Fibroblast of skin of right quadriceps (primary cell): ENCODE measurements at places on chromosomes 3 and 15.
A peak's percentile ranks its signal among the peaks of the same experiment; 100 is the strongest.

GRCh38 chr3:35144011-35144410, 495.3 kb upstream of the ARPP21 start:
- no peak for DNase-seq

- DNase-seq = peak; percentile 34
Measured at GRCh38 chr3:13077431-13078162, 4.4 kb upstream of the IQSEC1 start.

GRCh38 chr3:105365391-105366325, 1.1 kb upstream of the ALCAM start:
- DNase-seq = peak; percentile 73

GRCh38 chr3:46667061-46667621, 26.3 kb downstream of the ALS2CL start:
- DNase-seq = no peak

- DNase-seq = peak; percentile 88
Measured at GRCh38 chr3:27503526-27503925, 19.3 kb upstream of the SLC4A7 start.

- no peak for DNase-seq
Measured at GRCh38 chr15:48719668-48720067, 74.2 kb upstream of the FBN1 start.

- peak; percentile 63 for DNase-seq
Measured at GRCh38 chr3:141336672-141337522, 31.4 kb upstream of the ZBTB38 start.

DNA sequence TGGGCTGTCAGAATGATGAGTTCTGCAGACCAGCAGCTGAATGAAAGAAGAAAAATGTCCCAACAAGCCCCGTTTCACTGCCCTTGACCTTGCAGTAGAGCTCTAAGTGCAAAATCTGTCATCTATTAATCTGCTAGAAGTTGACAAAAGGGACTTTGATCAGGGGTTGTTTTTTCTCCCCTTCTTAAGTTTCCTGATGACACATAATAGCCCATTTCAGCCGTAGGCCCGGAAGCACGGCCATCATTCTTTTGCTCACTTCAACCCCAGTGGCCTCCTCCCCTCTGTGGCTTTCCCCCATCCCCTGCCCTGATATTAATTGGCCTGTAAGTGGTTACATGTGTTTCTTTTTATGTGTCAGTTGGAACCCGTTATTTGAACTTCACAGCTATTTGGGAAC, 298.9 kb downstream of the RPLP1 start:
- DNase-seq = peak; percentile 37

- DNase-seq = peak; percentile 35
Measured at GRCh38 chr3:81581966-81582599, 179.4 kb downstream of the GBE1 start.

DNA sequence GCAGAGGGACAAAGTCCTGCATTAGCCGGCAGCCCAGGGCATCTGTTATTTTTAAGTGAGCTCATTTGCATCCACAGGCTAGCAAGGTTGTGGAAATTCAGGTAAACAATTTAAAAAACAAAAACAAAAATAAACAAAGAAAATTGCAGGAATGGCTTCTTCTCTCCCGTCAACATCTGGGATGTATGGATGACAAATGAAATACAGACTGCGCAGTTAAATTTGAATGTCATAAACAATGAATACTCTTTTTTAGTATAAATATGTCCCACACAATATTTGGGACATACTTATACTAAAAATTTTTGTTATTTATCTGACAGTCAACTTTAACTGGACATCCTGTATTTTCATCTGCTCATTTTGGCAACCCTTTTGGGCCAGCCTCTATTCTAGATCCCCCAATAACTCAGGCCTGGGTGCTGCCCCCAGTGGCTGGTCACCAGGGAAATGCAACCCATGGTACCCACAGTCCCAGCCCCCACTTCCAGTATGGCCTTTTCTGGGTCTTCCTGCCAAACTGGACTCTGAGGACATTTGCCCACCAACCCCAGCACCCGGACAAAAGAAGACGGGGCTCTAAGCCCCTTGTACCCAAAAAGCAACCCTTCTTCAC, 12.7 kb downstream of the GRM2 start:
- no peak for DNase-seq

- DNase-seq = no peak
Measured at GRCh38 chr15:57550640-57551039, 41.1 kb upstream of the MYZAP start.

DNA sequence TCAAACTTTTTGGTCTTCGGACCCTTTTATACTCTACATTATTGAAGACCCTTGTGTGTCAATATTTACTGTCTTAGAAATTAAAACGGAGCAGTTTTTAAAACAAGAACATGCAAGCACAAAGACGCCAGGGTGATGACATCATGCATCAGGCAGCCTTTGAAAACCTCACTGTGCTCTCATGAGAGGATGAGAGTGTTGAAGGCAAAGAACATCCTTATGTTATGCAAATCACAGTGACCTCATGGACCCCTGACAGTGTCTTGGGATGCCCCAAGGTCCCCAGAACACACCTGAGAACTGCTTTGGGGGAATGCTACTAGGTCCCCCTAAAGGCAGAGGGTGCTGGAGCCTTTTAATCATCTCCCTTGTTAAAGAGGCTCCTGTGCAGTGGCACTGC, 51.6 kb downstream of the CHDH start:
- DNase-seq = peak; percentile 50

DNA sequence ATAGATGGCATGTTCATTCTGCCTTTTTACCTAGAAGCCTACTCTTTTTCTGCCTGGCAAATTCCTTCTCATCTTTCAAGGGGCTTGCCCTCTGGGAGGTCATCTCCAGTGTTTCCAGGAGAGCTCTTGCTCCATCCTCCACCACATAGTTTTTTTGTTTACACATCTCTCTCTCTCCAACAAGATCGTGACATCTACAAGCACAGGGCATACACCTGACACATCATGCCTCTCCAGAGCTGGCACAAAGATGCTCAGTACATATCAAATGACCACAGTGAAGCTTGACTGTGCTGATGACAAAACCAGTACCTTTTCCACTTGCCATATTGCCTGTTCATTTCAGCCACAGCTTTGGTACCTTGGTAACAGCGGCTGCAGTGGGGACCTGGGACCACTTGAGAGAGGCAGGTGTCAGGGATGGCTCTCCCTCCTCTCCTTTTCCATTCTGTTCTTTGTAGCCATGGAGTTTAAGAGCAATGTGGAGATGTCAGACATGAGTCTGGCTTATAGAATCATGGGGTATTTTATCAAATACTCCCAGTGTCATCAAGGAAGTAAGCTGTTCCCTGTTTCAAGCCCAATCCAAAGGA, 15.4 kb downstream of the ALPK3 start:
- no peak for DNase-seq

DNA sequence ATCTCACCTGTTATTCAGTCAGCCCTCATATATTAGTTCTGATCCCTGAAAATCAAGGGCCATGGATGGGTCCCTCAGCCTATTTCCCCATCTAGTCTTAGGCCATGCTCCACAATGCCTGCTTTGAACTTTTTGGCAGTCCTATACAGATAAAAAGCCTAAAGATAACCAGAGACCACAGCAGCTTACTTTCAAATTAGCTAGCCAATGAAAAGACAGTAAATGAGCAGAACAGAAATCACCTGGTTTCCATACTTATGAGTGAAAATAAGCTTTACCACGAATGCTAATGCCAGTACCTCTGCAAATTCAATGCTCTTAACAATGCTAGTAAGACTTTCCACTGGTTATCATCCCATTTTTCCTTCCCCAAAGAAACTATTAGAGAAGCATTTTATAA, 141.6 kb upstream of the SPRED1 start:
- no peak for DNase-seq

DNA sequence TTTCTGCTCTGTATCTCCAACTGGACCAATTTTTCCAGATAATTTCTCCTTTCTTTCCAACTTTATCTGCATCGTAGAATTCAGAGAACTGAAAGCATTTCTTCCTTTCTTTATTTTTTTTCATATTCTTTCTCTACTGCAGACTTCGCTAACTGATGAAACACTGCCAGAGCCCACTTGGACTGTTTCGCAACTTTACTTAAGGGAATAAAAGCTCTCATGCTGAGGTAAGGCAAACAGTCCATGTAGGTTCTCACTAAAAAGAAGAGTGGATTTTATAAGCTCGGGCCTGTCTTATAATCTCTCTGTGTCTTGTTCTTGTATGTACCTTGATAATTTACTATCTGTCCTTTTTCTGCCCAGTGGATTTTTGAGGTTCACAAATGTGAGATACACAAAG, 163.5 kb downstream of the CNTN4 start:
- DNase-seq = no peak

- no peak for DNase-seq
Measured at GRCh38 chr15:60626051-60626450, 147.1 kb upstream of the ICE2 start.

- DNase-seq = peak; percentile 47
Measured at GRCh38 chr15:58546066-58546591, 114.3 kb downstream of the LIPC start.

DNA sequence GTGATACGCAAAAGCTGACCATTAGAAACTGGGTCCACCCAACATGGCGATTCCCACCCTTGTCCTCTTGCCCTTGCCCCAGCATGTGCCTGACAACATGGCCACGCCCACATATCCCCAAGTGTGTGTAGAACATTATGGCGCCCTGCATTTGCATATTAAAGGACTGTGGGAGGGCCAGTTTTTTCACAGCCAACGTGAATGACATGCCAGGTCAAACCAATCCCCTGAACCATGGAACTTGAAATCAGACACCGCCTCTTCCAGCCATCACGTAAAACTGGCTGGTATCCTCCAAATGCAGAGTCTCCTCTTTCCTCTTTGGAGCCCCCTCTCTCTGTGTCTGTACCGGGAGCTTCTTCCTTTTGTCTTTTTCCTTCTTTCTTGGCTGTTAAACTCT, 156.7 kb upstream of the EPHA6 start:
- DNase-seq = no peak

- DNase-seq = no peak
Measured at GRCh38 chr3:25355034-25355885, 72.8 kb upstream of the RARB start.

GRCh38 chr15:62957130-62957529, 85.4 kb upstream of the TPM1 start:
- DNase-seq = no peak

- peak; percentile 73 for DNase-seq
Measured at GRCh38 chr3:62665627-62666437, 209.4 kb downstream of the CADPS start.

GRCh38 chr3:16266714-16267113, 1.7 kb downstream of the OXNAD1 start:
- DNase-seq = no peak

GRCh38 chr3:197041875-197042488, 12.4 kb upstream of the MELTF start:
- no peak for DNase-seq

DNA sequence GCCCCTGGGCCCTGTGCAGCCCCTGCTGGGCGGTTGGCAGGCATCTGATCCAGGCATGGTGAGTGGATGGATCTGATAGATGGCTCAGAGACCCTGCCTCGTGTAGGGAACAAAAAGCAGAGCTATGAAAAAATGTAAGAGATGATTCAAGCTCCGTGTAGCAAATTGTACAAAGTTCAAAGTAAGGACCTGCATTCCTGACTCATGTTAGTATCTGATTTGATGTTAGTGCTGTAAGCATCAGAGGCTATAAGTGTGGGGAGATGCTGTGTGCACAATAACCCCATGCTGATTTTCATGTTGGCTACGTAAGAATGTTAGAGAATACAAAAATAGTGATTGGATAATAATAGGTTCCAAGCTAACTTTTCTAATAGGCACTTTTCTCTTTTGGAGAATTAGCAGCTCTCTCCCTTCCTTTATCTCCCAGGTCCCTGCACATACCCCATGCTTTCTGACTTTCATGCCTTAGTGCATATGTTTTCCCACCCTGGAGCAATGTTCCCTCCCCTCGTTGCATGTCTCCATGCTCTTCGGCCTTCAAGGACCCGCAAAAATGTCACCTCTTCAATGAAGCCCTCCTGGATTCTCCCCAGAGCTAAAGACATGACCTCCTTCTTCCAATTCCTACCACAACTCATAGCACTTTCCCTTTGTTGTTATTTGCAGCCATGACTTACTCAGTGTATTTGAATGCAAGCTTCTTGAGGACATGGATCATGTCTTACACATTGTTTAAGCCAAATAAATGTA, 1.6 kb downstream of the CCR9 start:
- DNase-seq = no peak

- no peak for DNase-seq
Measured at GRCh38 chr3:51966486-51966885, 768 bp downstream of the PCBP4 start.

DNA sequence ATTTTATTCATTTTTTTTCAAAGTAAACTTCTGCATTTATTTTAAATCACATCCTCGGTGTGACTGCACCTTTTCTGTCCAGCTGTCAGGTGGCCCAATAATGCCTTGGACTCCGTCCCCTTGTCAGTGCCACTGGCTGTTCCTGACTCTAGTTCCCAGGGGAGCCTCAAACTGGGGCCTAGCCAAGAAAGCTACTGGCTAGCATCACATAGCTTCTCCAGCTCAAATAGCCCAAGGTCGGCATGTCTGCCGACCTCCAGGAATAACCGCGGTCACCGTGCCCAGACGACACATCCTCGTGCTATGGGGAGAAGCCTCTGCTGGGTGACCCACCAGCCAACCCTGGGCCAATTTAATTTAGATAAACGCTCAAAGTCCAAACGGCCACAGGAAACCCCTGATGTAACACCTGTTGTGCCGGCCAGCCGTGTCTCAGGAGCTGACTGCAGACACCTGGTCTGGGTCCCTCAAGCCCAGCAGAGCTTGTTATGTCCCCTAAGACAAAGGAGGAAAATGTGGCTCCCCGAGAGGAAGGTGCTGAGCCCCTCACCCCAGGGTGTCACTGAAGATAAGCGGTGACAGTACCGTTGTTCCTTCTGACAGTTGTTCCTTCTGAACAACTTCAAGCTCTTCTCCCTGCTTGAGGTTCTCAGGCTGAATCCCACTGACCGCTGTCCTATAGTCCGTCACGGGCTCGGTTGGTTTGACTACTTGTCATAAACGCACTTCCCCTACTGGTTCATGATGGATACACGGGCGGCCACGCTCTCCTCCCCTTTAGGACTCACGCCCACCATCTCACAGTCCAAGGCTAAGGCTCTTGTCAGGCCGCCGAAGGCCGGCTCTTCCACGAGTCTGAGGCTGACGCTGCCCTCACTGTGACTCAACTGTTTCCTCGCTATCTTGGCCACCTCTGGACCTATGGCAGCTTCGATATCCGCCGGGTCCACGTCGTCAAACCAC, 126.2 kb downstream of the KLF13 start:
- no peak for DNase-seq

- no peak for DNase-seq
Measured at GRCh38 chr3:39222462-39222861, 30.1 kb upstream of the XIRP1 start.

GRCh38 chr3:190366133-190366532, 21.8 kb upstream of the CLDN16 start:
- no peak for DNase-seq

- no peak for DNase-seq
Measured at GRCh38 chr3:141047168-141047567, 4.0 kb upstream of the SPSB4 start.

GRCh38 chr3:36874424-36874823, 70.4 kb downstream of the TRANK1 start:
- no peak for DNase-seq

GRCh38 chr3:150936693-150937092, 31.5 kb upstream of the MINDY4B start:
- no peak for DNase-seq
